ENCODE measurements at places on chromosomes 11 and 22.

DNA sequence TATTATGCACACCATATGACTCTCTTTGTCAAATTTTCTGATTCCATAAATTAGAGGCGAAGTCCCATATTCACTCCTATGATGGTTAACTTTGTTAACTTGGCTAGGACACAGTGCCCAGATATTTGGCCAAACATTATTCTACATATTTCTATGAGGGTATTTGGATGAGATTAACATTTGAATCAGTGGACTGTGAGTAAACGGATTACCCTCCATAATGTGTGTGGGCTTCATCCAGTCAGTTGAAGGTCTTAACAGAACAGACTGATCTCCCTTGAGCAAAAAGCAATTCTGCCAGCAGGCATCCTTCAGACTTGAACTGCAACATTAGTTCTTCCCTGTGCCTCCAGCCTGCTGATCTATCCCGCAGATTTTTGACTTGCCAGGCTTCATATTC, 69.9 kb downstream of the FZD4 start:
- DNase-seq = no peak

GRCh38 chr11:18050848-18051247, 4.8 kb upstream of the TPH1 start:
- no peak for DNase-seq

DNA sequence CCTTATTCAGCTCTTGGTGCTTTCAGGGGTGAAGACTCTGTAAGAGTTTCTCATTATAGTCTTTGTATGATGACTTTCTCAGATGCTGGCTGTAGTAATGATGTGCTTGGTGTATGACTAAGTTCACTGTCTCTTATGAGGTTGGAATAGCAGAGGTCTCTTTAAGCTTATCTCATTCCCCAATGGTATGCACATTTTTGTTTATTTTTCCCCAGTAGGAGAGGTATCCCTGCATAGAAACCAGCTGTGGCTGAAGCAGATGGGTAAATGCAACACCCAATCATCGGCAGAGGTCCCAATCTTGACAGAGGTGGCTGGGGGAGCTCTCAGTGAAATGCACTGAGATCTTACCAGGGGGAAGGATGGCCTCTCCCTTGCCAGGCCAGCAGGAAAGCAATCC, 34.6 kb downstream of the BBOX1 start:
- no peak for DNase-seq

- DNase-seq = no peak
Observed at GRCh38 chr11:127191689-127192088, 191.1 kb upstream of the KIRREL3 start.

DNA sequence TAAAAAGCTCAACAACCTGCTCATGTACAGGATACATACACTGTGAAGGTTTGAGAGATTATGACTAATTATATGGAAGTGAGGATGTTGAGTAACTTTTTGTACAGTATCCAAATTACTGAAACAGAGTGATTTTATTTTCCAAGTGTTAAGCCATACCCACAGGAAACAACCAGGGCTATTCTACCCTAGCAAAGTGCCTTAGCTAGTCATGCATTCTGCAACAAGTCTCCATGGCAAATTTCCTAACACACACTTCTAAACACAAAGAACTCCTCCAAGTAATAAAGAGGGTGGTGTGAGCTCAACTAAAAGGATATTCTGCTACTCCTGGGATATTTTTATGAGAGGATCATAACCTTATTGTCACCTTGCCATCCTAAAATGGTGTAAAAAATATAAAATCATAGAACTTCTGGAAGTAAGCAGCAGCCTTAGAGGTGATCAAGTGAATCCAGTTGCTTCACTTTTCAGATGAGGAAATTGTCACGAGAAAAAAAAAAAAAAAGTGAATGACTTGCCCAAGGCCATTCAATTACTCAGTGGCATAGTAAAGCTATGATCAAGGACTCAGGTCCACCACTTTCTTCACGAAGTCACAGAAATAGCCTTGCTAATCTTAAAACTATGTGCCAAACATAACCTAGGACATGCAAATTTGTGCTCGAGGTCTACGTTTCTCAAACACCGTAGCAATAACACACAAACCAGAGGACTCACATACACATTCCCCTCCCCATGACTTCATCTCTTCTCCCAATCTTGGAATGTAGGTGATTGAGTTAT, 4.2 kb downstream of the LGR4 start:
- DNase-seq = no peak
